ENCODE measurements at places on chromosomes 11 and 22.

- no peak for DNase-seq
These were observed 8.4 kb upstream of the RASSF10 start for GRCh38 chr11:13000721-13001120.

DNA sequence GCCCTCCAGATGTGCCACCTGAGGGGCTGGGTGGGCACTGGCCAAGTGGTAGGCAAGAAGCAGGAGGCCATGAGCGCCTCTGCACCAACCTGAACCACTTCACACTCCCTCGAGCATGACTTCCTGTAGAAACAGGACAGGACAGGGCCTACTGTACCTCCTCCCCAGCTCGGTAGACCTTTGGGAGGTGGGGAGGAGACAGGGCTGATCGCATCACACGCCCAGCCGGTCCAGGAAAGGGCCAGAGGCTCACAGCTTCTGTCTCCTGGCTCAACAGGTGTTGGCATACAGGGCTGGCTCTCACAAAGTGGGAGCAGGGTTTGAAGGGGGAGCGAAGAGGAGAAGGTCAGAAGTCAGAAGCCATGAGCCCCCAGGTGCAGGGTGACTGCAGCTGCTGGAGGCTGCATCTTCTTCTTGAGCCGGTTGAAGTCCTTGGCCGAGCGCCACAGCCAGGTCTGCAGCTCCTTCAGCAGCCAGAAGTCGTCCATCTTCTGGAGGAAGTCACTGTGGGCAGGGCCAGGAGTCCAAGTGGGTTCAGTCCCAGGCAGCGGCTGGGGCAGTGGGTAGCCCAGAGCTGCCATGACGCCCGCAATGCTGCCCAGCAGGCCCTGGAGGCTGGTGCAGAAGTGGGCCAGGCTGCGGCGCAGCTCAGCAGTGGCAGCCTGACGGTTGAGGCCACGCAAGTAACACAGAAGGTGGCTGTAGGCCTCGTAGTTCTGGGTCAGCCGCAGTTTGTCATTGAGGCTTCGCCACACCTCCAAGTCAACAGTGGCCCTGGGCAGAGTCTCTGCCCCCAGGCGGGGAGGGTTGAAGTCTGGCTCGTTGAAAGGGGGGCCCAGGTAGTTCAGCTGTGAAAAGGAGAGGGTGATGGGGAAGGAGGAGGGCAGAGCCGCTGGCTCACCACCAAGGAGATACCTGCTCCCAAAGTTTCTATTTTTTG, 8.3 kb downstream of the CLCF1 start:
- no peak for DNase-seq

GRCh38 chr11:11427140-11427539, 74.1 kb upstream of the CSNK2A3 start:
- DNase-seq, result no peak

DNA sequence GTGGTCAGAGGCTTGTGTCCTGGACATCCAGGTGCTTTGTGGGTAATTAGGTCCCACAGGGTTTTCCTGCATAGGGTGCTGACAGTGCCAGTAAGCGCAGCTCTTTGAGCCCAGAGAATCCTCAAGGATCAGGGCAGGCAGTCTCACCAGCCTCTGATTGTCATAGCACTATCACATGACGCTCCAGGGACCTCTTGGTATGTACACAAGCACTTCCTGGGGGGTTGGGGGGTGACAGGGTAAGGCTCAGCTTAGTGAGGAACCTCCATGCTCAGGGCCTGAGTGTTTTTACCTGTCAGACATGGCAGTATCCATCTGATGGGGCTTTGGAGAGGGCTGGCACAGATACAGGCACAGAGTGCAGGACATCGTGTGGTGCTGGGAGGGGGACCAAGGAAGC, 27.9 kb upstream of the SUSD2 start:
- DNase-seq, result no peak

DNA sequence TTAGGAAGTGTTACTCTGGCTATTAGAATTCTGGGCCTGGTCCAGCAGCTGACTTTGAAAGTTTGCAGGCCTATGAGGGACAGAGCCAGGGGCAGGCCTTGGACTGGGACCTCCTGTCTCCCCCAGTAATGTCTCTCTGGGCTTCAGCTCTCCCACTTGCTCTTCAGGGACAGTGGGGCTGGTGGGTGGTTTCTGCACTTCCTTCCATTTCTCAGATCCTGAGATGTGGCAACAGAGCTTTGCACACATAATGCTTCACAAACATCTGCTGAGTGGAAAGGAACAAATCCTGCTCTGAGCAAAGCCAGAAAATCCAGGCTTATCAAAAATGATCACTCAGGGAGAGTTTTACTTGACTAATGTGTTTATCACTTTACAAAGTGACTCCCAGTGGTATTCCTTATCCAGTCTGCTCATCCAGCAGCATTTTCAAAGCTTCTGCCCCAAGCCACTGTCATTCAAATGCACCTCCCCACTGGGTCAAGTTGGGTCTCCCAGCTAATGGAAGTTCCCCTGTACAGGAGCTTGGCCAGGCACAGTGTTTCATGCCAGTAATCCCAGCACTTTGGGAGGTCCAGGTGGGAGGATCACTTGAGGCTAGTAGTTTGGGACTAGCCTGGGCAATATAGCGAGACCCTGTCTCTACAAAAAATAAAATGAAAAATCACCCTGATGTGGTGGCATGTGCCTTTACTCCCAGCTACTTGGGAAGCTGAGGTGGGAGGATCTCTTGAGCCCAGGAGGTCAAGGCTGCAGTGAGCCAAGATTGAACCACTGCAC, 13.5 kb upstream of the OSBP2 start:
- no peak for DNase-seq

- DNase-seq, result no peak
These were observed 13.2 kb downstream of the MAP6 start for GRCh38 chr11:75655605-75656004.

GRCh38 chr22:17777005-17777716, 2.9 kb upstream of the BID start:
- peak; percentile 72 for DNase-seq

- DNase-seq, result no peak
These were observed 192.6 kb downstream of the DSCAML1 start for GRCh38 chr11:117604336-117604995.

DNA sequence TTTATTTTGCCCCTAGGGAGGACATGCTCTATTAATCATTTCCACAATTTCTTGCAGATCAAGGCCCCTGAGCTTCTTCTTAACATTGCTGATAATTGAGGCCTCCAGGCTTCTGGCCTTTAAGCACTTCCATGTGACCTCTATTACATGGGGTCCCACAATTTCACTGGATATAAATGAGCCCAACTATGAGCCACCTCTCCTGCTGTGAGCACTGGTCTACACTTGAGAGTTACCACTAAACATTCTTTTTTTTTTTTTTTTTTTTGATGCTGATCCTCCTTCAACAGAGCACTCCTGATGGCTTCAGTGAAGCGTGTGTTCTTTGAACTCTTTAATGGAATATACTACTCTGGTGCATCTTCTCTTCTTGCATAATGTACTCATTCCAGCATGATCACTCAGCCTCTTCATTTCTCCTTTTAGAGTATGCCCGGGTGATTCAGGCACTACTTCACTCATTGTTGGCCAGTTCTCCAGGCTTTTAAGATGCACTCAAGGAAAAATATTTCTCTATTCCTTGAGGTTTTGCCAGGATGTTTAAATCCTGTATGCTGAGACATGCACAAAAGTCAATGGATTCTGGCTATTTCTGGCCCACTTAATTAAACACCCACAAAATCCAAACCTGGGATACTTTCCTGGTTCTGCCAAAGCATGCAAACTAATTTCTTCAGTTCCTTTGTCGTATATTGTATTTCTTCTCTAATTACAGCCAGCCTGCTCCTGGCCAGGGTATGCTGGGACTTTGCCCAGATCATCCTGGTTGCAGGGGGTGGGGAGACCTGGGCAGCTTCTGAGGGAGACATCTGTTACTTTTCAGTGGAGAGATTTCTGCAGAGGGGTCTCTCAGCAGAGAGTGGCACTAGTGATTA, 257.8 kb upstream of the LUZP2 start:
- DNase-seq, result no peak

- no peak for DNase-seq
These were observed 7.0 kb downstream of the MARK2 start for GRCh38 chr11:63845911-63846310.

DNA sequence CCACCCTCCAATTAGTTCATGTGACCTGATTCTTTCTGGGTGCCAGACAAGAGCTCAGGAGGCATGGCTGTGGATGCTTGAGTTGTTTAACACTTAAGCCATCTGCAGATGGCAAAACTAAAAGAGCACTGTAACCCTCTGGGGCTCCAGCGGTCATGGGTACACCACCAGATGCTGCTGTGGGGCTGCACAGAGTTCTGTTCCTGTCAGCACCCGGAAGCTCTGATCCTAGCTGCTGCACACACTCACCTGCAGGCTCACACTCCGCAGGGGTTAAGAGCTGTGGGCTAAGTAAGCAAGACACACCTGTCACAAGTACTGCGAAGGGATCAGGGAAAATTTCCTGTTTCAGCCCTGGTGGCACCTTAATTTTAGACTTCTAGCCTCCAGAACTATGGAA, 307.8 kb downstream of the C11orf87 start:
- no peak for DNase-seq

GRCh38 chr11:77109236-77110019, 6.8 kb downstream of the OMP start:
- DNase-seq, result no peak

DNA sequence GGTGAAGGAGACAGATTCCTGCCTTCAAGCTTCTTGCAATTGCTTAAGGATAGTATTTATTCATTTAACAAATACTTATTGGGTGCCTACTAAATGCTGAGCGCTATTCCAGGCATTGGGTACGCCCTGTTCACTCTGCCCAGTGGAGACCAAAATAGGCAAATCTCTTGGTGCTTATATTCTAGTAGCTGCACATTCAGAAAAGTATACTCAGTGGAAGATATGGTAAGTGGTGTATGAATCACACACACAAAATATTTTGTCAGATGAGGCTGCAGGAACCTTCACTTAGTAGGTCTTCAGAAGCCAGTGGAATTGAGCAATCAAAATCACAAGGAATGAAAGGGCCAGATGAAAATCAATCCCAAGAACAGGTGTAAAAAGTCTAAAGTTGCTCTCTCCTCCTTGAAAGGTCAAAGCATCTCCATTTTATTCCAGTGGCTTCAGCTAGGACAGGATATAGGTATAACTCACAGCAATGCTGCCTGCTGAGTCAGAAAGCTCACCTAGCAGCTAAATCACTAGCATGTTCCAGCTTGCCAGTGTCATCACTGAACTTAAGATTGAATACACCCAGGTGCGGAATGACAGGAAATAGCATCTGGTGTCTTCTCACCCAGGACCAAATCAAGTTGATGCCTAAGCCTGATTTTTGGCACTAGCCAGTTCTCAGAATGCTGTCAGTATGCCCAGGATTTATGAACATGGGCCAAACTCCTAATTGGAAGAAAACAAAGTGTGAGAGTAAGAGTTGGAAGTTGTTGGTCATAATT, 83.9 kb downstream of the AMOTL1 start:
- no peak for DNase-seq

GRCh38 chr22:46902998-46903916, 140.8 kb downstream of the TBC1D22A start:
- DNase-seq, result no peak

GRCh38 chr22:39316440-39317083, 2.9 kb downstream of the RPL3 start:
- peak; percentile 83 for DNase-seq

DNA sequence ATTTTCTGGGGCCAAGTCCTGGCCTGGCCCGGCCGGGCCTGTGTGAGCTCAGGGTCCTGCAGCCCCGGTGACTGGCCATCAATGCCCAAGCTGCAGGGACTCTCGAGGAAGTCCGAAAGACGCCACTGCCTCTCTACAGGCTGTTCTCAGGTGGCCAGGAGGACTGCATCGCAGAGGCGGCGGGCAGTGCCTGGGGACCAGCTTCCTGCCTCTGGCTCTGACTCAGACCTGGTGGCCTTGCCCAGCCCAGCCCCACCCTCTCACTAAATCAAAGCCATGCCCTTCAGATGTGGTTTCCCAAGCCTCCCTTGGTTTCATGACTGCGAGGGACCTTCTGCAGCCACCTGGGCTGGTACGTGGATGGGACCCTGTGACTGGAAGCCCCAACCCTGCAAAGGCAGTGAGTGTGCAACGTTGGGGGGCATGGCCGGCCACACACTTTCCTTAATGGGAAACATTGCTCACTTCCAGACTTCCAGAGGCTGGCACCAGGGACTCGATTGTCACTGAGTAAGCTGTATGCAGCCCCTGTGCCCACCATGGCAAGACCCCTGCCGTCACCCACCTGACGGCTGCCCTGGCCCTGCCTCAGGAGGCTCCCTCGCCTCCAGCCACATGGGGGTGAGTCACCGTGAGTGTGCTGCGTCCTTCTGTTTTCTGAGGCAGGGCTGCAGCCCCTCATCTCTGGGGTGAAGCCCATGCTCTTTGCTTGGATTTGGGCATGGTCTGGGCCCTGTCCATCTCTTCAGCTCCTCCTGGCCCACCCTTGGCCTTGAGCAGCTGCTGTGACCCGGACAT, 6.0 kb upstream of the FGF3 start:
- no peak for DNase-seq

DNA sequence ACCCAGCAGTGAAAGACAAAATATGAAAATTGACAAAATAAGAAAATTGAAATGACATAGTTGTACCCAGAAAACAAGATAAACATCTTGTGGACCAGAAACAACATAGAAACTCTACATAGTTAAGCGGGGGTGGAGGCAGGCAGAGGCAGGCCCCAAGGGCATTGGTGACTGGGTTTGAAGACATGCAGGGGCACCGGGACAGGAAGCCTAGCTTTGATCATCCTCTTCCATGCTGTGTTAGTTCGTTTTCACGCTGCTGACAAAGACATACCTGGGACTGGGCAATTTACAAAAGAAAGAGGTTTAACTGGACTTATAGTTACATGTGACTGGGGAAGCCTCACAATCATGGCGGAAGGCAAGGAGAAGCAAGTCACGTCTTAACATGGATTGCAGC, 33.5 kb upstream of the CRTAM start:
- no peak for DNase-seq

GRCh38 chr11:41245704-41246398, 213.6 kb downstream of the LRRC4C start:
- DNase-seq, result no peak

DNA sequence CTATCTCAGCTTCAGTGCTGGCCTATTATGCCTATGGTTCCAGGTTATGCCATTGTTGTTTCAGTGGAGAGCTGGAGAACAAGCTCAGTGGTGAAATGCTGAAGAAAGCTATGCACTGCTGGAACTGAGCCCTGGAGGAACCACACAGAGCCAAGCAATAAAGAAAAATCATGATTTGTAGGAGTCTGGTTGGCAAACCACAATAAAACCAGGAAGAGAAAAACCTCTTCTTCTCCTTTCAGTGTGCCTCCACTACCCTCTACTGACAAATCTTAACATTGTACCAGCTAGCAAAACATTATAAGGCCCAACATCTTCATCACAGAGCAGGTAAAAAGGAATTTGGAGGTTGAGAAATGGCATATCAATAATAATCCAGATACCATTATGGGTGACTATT, 5.3 kb downstream of the OR51F2 start:
- no peak for DNase-seq

Measured in activated naive CD8-positive, alpha-beta T cell treated with anti-CD3 and anti-CD28 coated beads, Interleukin-2, amount 50 U/mL, for 24 hours (primary cell).